ENCODE measurements at places on chromosomes 16 and 17. TPM values are rescaled to one million over a fixed set of nuclear protein-coding genes. Genes with fewer than 3 reads are reported as not detected.

DNA sequence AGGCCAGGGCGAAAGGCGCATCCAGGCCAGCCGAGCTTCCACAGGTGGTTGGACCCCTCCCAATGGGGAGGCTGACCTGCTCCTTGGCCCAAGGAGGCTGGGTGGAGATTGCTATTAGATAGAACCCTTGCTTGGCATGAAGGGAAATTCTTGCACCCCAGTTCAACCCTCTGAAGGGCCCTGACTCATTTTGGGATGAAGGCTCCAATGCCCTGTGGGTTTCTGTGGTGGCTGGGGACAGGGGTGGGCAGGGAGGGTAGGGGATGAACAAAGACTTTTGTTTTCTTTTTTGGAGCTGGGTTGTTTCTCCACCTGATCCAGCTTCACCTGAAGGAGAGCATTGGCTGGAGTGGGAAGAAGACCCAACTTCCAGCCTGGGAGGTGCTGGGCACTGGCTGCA, 16.7 kb upstream of the TBX21 start:
- no peak for DNase-seq

GRCh38 chr16:23976524-23976923, 140.7 kb downstream of the PRKCB start:
- DNase-seq: no peak

The MYADML2 gene
- polyA plus RNA-seq: not detected

The MT3 gene
- polyA plus RNA-seq: not detected

DNA sequence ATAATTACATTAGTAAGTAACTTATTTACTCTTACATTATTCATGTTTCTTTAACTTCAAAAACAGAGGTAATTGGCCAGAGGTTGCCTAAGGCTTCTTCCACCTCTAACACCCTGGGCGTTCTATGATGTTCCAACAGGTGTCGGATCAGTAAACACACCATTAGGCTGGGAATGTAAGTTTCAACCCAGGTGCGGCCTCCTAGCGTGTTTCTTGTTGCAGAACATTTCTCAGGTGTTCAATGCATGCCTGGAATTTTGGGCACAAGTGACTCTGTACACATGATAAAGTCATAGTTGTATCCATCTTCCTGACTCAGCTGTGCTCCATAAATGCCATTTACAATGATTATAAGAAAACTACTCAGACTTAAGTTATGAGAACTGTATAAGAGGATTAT, 1.0 kb downstream of the KRTAP2-2 start:
- DNase-seq: no peak

DNA sequence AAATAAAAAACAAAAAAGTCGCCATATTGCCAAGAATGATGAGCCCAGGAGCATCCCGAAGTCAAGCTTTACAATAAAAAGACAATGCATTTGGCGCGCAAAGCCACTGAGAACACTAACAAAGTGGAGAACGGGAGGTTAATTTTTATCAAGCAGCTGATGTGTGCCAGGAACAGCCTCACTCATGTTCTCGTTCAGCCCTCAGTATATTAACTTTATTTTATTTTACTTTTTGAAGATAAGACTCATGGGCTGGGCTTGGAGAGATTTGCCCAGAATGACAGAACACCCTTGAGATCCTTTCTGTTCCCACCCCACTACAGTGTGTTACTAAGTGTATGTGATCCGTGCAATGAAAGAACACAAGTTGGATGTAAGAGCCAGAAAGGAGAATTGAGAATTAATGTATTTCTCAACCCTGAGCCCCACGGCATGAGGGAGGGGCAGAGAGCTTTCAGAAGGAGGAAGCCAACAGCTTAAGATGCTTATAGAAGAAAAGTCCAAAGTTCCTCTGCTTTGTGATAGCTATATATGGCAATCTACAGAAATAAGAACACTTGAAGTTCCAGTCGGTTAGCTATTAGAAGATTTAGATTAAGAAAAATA, 48.4 kb downstream of the COTL1 start:
- DNase-seq: no peak

The RFWD3 gene
- polyA plus RNA-seq: 39.5 TPM

The GP1BA gene
- polyA plus RNA-seq: not detected

DNA sequence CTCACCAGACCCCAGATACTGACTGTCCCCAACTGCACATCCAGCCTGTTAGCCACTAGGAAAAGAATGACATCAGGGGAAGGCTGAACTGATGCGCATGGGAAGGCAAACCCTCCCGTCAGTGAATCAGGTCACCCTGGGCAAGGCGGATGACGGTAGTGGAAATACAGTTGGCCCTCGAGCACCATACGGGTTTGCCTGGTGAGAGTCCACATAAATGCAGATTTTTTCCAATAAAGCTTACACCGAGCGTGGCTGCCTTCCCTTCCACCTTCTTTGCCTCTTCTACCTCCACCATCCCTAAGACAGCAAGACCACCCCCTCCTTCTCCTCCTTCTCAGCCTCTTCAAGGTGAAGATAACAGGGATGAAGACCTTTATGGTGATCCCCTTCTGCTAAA, 236.1 kb upstream of the TNRC6C start:
- no peak for DNase-seq

The PRSS27 gene
- 0.33 TPM for polyA plus RNA-seq

DNA sequence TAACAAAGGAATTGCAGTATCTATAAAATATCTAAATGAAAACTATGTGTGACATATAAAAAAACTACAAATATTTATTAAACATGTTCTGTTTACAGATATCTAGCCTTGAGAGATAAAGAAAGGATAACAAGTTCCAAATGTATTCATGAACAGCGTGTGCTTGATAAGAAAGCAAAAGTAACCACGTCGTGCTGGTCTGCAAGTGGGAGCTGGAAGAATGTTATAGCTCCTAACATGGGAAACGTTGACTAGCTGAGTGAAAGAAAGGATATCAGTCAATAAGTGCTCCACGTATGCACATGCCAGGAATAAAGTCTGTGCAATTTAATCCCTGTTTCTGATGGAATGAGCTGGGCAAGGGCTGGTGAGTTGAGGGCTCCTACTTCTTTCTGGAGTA, 71.2 kb upstream of the CDYL2 start:
- DNase-seq: no peak

DNA sequence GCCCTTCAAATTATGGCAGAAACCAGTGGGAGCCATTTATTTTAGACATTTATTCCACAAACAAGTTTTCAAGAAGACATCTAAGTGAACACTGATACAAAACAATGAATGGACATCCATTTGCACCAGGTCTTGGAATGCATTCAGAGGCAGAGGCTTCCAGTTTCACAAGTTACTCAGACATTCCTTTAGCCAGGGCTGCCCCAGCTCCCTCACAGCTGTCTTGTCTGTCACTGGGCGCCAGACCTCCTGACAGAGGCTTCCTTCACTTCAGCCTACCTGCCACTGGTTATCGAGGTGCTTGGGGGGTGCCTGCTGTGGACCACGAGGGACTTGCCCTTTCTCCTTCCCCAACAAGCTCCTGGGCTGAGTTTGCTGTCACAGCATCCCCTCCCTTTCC, 19.2 kb downstream of the AQP8 start:
- no peak for DNase-seq

The ZPBP2 gene
- polyA plus RNA-seq: not detected
